ENCODE measurements at places on chromosomes 12 and 14.

- DNase-seq = no peak
Measured at GRCh38 chr14:35296545-35296944, 4.4 kb downstream of the PSMA6 start.

DNA sequence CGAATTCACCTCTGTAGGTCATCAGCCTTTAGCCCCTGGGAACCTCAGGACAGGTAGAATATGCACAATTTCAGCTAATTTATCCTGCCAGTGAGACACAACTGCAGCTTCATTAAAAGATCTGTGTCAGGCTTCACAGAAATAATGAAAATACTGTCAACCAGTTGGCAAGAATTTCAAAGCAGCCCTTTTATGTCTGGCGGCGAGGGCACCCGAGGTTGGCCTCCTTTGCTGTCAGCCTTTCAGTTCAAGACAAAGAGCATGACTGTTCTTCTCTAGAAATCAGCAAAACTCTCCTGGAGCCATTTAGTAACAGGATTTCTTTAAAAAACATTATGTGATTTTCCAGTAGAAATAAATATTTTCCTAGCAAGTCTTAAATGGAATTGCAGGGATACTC lies 75.9 kb downstream of the BBS10 start:
- no peak for DNase-seq

- DNase-seq = no peak
Measured at GRCh38 chr12:32587581-32588495, 91.3 kb upstream of the DNM1L start.

DNA sequence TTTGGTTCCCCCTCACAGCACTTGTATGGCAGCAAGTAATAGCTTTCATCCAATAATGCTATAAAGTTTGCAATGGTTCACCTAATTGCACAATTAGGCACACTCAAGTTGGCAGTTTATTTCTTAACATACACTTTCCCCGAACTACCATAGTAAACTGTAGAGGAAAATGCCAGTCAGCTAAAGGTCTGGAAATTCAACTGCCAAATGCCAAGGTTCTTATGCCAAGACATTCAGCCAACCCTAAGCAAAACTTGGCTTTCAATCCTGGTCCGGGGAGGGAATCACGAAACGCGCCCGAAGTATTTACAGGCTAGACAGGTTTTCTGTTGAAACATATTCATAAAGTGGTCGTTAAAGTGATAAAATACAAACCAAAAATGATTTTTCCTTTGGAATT lies 1512.4 kb upstream of the FLRT2 start:
- DNase-seq = no peak

DNA sequence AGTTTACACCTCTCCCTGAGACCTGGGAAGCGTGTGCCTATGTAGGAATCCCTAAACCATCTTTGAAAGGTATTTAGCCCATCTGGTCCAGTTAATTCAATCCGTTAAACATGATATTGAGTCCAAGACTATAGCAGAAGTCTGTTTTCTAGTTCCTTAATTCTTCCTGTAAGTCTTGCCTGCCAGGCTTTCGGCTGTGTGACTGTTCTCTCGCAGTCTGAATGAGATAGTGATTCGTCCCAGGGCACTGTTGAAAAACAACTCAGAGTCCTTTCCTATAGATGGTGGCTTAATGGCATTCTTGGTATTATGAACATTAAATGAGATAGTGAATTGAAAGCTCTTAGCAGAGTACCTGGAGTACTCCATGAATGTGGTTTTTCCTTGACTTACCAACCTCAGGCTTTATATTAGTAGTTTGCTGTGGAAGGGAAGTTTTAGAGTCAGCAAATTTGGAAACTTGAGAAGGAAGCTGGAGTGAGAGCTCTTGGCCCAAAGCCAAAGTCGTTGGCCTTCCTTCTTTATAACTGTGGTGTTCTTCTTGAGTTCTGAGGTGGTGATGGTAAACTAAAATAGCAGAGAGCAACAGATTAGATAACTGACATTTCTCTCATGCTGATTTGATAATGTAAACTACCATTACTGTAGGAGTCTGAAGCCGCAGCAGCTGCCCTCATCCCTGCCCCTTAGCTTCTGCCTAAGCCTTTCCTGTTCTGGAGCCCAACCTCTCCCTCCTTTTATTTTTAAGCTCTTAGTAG lies 76.5 kb downstream of the TGFB3 start:
- DNase-seq = peak; percentile 42

GRCh38 chr12:116542345-116542956 lies 16.7 kb upstream of the MAP1LC3B2 start:
- no peak for DNase-seq

DNA sequence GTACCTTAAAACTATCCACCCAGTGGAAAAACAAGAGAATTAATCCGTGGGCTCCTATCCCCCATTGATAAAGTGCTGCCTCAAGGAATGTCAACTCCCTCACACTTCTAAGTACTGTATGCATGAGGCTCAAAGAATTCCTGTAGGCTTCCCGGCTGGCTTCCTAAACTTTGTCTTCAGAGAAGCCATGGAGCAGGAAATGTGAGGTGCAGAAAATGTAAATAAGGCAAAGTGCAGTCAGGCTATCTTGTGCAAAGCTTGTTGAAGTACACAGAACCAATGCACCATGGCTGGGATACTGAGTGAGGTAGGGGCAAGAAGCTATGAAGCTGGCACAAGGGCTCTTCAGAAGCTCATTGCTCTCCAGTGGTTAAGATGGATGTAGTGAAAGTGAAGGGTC lies 611.0 kb downstream of the FSCB start:
- no peak for DNase-seq

- no peak for DNase-seq
Measured at GRCh38 chr12:122872815-122873361, 23.0 kb downstream of the VPS37B start.

DNA sequence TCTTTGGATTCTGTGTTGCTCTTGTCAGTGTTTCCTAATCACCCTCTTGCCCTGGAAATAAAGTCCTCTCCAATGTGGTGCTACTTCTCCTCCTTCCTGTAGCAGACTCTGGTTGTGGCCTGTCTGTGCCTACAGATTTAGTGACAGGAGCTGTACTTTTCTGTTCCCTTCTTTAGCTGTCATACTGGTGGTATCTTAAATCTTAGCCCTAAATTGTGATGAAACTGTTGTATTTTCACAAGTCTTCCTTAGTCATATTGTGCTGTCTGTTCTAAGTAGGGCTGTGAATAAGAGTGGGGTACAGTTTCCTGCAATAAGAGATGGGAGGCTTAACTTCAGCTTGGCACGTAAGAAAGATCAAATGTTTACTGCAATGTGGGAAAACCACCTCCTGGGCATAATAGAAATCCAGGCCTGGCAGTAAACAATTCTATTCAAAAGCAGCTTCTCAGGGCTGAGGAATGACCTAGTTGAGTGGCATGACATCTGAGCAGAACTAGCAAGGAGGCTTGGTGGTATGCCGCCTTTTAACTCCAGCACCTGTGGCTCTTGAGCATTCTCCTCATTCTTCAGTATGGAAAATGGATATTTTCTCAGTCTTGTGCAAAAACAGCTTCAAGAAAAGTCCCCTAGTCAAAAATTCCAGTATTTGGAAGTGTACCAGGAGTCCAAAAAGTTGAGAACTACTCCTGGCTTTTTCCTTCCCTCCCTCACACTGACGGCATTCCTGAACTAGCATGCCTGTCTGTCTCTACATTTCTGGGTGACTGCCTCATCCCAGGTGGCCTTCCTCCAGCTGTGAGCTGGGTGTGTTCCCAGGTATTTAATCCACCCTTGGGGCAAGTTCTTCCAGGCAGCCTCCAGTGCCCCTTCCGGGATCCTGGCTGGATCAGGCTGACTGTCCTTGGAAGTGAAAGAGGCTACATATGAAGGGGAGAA lies 19.5 kb downstream of the ANO6 start:
- DNase-seq = no peak

DNA sequence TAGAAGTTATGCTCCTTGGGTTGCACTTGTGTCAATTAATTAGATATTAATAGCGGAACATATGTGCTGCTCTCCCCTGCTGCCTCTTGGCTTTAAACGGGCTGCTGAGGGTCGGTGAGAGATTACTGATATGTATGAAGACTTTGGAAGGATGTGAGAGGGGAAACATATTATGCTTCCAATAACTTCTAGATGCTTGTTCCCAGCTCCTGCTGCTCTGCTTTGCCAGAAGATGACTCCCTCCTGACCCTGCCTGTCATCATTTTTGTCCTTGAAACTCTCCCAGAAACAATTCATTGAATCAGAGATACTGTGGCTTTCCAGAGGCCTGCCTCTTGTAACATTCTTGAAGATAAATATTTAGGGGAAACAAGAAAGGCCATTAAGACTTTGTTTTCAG lies 300.1 kb upstream of the STXBP6 start:
- no peak for DNase-seq

DNA sequence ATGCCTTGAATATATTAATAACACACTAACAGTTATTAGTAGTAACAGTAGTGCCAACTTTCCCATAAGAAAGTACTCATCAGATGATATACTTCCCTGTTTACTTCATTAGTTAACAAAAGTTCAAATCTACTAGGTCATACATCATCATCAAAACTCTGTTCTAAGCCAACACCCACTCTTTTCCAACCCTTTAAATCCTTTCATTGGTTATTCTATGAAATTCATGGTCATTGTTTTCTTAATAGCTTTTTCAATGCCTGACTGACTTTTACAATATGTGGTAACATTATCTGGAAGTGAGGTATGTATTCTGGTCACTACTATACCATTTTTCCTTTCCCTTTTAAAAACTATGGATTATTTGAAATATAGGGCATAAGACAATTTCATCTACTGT lies 9.7 kb downstream of the NTS start:
- no peak for DNase-seq

DNA sequence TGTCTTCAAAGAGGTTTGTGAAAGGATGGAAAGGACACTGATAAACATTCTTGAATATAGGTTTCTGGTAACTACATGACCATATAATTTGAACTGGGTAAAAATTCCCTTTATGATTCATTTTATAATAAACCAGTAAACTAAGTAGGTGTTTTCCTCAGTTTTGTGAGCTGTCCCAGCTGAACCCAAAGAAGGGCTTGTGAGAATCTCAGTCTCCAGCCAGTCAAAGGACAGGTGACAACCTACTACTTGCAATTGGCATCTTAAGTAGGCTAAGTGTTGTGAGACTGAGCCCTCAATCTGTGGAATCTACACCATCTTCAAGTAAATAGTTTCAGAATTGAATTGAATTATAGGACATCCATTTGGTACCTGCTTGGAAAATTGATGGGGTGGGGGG lies 75.2 kb downstream of the MYF5 start:
- DNase-seq = no peak

GRCh38 chr12:124010687-124011086 lies 37.7 kb downstream of the ZNF664 start:
- no peak for DNase-seq

Measured in GDM1 (cell line).